Activated T-cell treated with anti-CD3 and anti-CD28 coated beads, Interleukin-2, amount 50 U/mL, for 48 hours (primary cell): ENCODE measurements at places on chromosomes 3 and 15.

DNA sequence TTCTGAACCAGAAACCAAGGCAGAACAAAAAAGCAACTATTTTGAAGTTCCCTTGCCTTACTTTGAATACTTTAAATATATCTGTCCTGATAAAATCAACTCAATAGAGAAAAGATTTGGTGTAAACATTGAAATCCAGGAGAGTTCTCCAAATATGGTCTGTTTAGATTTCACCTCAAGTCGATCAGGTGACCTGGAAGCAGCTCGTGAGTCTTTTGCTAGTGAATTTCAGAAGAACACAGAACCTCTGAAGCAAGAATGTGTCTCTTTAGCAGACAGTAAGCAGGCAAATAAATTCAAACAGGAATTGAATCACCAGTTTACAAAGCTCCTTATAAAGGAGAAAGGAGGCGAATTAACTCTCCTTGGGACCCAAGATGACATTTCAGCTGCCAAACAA is 4.6 kb downstream of the DTX3L start:
- DNase-seq: no peak

DNA sequence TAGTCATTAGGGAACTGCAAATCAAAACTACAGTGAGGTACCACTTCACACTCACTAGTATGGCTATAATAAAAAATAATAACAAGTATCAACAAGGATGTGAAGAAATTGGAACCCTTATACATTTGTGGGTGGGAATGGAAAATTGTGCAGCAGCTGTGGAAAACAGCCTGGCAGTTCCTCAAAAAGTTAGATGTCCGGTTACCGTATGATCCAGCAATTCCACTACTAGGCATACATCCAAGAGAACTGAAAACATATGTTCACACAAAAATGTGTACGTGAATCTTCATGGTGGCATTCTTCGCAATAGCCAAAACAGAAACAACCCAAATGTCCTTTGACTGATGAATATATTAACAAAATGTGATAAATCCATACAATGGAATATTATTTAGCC is 187.9 kb upstream of the LYSMD4 start:
- DNase-seq: no peak

DNA sequence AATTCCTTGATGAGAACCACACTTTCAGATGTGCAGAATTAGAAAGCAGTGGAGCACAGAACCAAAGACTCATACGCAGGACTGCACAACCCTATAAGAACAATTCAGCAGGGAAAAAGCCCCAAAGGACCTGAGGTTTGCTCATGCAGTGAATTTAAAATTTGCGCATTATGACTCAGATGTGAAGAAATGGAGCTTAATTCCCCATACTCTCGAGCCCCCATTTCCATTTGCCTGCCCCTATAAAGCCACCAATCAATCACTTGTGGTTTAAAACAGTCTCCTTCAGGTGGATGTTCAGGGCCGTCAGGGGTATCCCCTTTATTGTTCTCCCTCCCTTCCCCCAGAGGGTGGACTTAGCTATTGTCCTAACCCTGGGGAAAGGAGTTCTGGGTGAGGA is 221.2 kb downstream of the IGSF11 start:
- DNase-seq: no peak

DNA sequence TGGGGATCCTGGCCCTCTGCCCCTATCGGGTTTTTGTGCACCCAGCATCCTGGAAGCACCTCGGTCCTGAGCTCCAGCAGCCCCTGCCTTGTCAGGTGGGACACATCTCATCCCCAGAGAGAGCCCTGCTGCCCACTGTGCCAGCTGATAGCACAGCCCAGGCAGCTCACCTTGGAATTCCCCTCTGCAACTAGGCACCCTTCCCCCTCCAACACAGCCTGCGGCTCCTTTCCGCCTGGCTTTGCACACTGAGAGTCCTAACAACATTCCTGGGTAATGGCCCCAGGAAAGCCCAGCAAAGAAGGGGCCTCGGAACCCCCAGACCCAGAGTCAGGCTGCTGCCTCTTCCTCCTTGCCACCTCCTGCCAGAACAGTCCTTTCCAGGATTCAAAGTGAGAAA is 5.9 kb downstream of the HCN4 start:
- no peak for DNase-seq

GRCh38 chr3:140463355-140463754 is 214.5 kb upstream of the TRIM42 start:
- no peak for DNase-seq

GRCh38 chr15:39944726-39945125 is 10.8 kb downstream of the EIF2AK4 start:
- DNase-seq: no peak
